Urinary bladder (tissue), 4 donors: ENCODE measurements at places on chromosomes 16 and 17.

DNA sequence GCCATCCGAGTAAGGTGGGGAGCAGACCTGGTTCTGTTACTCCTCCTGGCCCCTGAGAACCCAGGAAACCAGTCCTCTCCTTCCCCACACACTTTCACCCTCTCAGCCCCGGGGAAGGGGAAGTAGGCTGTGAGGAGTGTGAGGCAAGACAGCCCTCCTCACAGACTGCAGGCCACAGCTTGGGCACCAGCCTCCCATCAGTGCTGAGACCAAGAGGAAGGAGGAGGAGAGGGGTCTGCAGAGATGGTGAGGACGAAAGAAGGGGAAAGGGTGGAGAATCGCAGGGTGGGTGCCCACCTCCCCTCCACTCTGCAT lies 7.0 kb downstream of the G6PC3 start:
- no peak for DNase-seq

DNA sequence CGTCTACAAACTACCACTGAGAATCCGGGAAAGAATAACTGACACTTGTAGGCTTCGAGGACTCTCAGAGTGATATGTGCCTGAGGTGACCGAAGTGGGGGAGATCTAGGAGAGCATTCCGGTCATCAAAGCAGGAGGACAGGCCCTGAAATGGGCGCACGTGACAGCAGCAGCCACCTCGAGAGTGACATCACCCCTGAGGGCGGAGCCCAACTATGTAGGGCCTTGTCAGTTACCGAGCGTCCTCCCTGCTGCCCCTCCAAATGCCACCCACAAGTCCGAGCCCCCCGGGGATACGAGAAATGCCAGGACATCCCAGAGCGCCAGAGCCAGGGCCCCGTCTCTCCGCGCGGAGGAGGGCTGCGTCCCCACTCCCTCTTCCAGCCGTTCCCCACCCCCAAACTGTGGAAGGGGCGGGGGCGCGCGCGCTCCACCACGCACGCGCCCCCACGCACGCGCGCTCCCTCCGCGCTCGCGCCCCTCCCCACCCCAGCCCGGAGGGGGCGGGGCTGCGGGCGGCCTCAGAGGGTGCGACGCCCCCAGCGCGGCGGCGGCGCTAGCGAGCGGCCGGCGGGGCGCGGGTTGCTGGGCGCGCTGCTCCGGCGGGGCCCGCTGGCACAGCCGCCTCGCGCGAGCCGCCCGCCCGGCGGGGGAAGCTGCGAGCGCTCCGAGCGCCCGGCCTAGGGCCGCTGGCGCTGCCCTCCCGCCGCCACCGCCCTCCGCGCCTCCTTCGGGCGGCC lies at the start of gene TANC2:
Gene TANC2 (plus strand): TSS at position 550 of the 740 bp plus-strand sequence. CDS start 43,325 bp downstream, outside the sequence.
- peak; percentile 74 for DNase-seq

DNA sequence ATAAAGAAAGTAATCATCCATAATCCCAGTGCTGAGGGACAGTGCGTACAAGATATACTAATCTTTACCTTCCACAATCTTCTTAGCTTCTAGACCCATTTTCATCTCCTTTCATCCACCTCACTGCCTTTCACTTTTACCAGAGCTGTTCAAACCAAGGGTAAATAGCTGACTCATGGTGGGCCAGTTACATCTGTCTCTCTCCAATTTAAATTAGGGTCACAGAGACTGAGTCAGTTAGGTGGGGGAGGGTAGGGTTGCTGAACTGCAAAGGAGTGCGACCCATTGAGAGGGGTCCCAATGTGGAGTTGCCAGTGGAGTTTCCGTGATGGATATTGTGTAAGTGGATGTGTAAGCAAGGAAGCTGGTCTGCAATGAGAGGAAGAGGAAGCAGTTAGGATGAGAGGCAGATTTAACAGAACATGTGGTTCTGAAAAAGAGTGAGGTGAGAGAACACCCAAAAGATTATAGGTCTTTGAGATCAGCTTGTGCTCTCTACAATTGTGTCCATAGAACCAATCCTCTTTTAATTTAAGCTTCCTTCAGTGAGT lies 83.5 kb downstream of the GP2 start:
- no peak for DNase-seq

- DNase-seq: no peak
Measured at GRCh38 chr16:22402191-22402590, 27.8 kb upstream of the CDR2 start.

- no peak for DNase-seq
Measured at GRCh38 chr17:9802294-9802693, 10.9 kb upstream of the DHRS7C start.
